Upper lobe of left lung (tissue), 6 donors: ENCODE measurements at places on chromosomes 1 and 21. TPM values are rescaled to one million over a fixed set of nuclear protein-coding genes. Genes with fewer than 3 reads are reported as not detected.
A peak's percentile ranks its signal among the peaks of the same experiment; 100 is the strongest.

DNA sequence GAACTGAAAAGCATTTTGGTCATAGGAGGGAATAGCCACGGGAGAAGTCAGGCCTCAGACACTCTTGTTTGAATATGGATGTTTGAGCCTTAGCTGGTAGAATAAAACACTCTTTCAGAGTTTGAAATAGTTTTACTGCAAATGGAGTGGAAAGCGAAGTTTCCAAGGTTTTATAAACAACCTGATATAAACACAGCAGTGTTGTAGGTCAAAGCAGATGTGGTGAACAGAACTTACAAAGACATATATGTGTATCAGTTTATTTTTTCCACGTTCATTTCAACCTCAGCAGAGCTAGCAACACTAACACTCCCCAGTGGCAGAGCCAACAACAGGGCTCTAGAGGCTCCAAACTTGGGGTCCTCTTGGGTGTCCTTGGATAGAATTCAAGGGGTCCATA, 89.9 kb downstream of the WLS start:
- no peaks in the 10 kb centered on the region for H3K27me3 ChIP-seq
- no peak overlapping the region for H3K27ac ChIP-seq
- H3K4me3 ChIP-seq = no peak overlapping the region
- DNase-seq = no peak

- DNase-seq = no peak
- H3K4me1 ChIP-seq = no peaks in the 10 kb centered on the region
- no peaks in the 10 kb centered on the region for H3K27me3 ChIP-seq
- no peak overlapping the region for H3K4me3 ChIP-seq
- peaks cover 100% of the 10 kb centered on the region for H3K36me3 ChIP-seq
Measured at GRCh38 chr1:37570528-37571334, 14.0 kb downstream of the DNALI1 start.

Gene KCNJ10
- total RNA-seq = not detected

Gene LINGO4
- total RNA-seq = 0.34 TPM

GRCh38 chr1:107933736-107934135, 31.2 kb downstream of the VAV3 start:
- H3K36me3 ChIP-seq = no peaks in the 10 kb centered on the region
- no peak overlapping the region for H3K4me3 ChIP-seq
- no peaks in the 10 kb centered on the region for H3K27me3 ChIP-seq
- peaks cover 20% of the 10 kb centered on the region for H3K4me1 ChIP-seq
- no peak overlapping the region for H3K27ac ChIP-seq

Gene RUSC1
- total RNA-seq = 41.9 TPM

Gene RHBDL2
- 0.43 TPM for total RNA-seq

Gene THEMIS2
- 132 TPM for total RNA-seq

DNA sequence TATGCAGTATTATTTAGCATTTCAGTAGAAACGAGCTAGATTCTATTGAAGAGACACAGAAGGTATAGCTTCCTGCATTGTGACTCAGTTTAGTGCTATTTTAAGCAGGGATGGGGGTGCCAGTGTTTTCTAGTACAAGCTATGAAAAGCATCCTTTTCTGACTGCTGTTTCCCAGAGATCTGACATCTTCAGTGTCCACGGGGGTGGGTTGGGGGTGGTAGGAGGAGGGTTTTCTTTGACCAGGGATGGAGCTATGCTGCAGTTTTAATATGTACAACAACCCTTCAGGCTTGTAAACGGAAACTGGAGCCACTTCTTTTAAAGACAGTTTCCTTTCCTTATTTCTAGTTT, 2.7 kb upstream of the NEGR1 start:
- no peak overlapping the region for H3K27ac ChIP-seq
- no peaks in the 10 kb centered on the region for H3K4me1 ChIP-seq
- H3K27me3 ChIP-seq = no peaks in the 10 kb centered on the region

DNA sequence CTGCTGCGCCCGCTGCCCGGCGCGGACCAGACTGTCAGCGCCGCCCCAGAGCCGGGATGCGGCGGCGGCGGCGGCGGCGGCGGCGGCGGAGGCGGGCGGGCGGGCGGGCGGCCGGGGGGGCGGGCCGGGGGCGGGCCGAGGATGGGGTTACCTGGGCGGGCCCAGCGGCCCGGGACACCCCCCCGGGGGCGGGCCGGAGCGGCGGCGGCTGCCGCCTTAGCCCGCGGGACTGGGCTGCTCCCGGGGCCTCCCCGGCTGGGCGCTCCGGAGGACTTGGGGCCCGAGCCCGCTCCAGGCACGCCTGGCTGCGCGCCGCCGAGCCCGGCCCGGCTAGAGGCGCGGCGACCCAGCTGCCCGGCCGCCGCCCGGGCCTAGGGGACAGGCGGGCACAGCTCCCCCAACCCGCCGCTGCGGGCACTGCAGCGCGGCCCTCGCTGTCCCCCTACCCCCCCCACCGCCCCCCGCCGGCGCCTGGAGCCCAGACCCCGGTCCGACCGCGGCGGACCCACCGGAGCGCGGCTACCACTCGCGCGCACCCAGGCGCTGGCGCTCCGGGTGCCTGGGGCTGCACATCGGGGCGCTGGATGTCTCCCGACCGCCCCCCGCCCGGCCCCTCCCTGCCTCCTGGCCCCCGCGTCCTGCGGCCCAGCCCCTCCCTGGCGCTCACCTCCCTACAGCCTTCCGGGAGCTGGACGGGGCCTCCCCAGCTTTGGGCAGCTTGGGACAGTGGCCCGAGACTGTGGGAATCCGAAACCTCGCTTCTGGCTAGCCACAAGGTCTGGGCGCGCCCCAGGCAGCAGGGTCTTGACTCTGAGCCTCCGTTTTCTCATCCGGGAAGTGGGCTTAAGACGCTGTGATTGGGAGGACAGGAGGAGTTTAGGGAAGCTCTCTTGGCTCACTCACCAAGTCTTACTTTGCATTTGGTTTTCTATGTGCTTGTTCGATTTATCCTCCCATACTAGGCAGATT, at the start of gene WNT4:
Gene WNT4, minus strand, starts transcription at position 33 of the 969 bp plus-strand sequence. CDS start 175 bp downstream, outside the sequence.
- H3K27ac ChIP-seq = peak within 1 kb of the TSS; percentile 19
- peak; percentile 91 for DNase-seq
- peak within 1 kb of the TSS; percentile 32 for H3K4me3 ChIP-seq
- no peaks in the 10 kb centered on the region for H3K36me3 ChIP-seq
- no peaks in the 10 kb centered on the region for H3K27me3 ChIP-seq

DNA sequence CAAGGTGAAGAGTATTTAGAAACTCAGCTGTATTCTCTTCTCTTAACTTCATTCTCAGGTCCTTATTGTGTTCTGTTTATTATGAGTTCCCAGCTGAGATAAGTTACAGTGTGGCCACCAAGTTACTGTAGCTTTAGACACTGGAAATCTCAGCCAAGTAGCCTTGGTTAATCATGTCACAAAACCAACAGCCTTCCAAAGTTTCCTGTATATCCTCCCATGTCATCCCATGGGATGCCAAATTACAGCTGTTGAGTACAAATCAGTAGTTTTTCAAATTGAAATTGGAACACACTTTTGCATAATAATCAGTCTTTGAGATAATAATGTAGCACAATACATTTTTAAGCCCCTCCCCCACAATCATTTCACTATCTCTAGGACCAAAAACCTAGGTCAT, 10.7 kb downstream of the ADAMTS5 start:
- no peak for DNase-seq
- no peak overlapping the region for H3K4me3 ChIP-seq
- peaks cover 5% of the 10 kb centered on the region for H3K4me1 ChIP-seq
- H3K27me3 ChIP-seq = no peaks in the 10 kb centered on the region

Gene DMRTA2
- total RNA-seq = not detected

DNA sequence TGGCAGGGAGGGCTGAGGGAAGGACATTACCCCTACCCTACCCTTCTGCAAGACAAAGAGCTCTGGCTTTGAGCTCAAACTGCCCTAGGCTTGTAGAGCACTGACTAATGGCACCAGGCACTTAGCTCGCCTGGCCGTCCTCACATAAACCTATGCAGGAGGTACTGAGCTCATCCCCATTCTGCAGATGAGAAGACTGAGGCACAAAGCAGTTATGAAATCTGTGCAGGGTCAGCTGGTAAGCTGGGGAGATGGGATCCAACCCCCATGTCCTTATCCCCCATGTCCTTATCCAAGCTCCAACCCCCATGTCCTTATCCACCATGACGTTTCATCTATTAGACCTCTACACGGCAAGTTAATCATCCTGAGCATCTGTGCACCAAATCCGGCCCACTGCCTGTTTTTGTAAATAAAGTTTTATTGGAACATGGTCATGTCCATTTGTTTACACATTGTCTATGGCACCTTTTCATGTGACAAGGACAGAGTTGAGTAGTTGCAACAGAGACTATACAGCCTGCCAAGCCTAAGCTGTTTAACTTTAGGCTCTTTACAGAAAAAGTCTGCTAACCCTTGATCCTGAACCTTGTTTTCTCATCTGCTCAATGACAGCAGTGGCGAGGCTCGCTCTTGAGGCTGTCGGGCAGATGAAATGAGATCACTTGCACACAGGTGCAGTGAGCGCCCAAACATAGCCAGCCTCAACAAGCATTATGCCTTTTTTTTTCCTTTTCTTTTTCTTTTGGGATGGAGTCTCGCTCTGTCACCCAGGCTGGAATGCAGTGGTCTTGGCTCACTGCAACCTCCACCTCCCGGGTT, 86.8 kb downstream of the FBXO2 start:
- H3K4me1 ChIP-seq = no peaks in the 10 kb centered on the region
- H3K4me3 ChIP-seq = no peak overlapping the region
- H3K36me3 ChIP-seq = no peaks in the 10 kb centered on the region
- no peaks in the 10 kb centered on the region for H3K27me3 ChIP-seq

Gene VHLL
- total RNA-seq = not detected

Gene AGMAT
- total RNA-seq = not detected

- H3K4me3 ChIP-seq = no peak overlapping the region
- no peaks in the 10 kb centered on the region for H3K4me1 ChIP-seq
- H3K36me3 ChIP-seq = no peaks in the 10 kb centered on the region
Measured at GRCh38 chr1:7379441-7379971, 391.6 kb upstream of the VAMP3 start.

- H3K4me1 ChIP-seq = no peaks in the 10 kb centered on the region
- H3K27ac ChIP-seq = no peak overlapping the region
- H3K36me3 ChIP-seq = no peaks in the 10 kb centered on the region
Measured at GRCh38 chr1:176795929-176796328, 333.0 kb downstream of the PAPPA2 start.

- no peaks in the 10 kb centered on the region for H3K36me3 ChIP-seq
- peaks cover 9% of the 10 kb centered on the region for H3K4me1 ChIP-seq
- H3K27ac ChIP-seq = no peak overlapping the region
- no peak for DNase-seq
- no peak overlapping the region for H3K4me3 ChIP-seq
- H3K27me3 ChIP-seq = no peaks in the 10 kb centered on the region
Measured at GRCh38 chr1:157966031-157966537, 27.4 kb upstream of the KIRREL1 start.
